NCI-H526 treated with DMSO at 0.1 percent for 48 hours (cell line): ENCODE measurements at places on chromosomes 12 and 14.

DNA sequence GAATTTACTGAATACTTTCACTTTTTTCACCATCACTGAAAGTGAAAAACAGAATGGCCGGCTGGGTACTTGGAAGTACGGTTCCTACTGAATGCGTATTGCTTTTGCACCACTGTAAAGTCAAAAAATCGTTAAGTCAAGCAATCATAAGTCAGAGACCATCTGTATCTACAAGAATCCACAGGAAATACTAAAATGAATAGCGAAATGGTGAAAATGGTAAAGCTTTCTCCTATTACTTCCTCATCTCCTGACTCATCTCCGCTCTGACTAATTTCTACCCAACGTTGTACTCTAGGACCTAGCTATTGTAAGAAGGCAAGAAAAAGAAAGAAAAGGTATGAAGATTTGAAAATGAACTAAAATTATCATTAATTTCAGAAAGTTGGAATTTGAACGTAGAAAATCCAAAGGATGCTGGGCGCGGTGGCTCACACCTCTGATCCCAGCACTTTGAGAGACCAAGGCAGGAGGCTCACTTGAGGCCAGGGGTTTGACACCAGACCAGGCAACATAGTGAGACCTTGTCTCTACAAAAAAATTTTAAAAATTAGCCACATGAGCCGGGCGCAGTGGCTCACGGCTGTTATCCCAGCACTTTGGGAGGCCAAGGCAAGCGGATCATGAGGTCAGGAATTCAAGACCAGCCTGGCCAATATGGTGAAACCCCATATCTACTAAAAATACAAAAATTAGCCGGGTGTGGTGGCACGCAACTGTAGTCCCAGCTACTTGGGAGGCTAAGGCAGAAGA, 5.3 kb upstream of the CDCA4 start:
- DNase-seq = no peak

- DNase-seq = no peak
Observed at GRCh38 chr12:120209851-120210250, 8.9 kb upstream of the RPLP0 start.

GRCh38 chr14:102848830-102849525, 71.7 kb downstream of the TRAF3 start:
- no peak for DNase-seq

DNA sequence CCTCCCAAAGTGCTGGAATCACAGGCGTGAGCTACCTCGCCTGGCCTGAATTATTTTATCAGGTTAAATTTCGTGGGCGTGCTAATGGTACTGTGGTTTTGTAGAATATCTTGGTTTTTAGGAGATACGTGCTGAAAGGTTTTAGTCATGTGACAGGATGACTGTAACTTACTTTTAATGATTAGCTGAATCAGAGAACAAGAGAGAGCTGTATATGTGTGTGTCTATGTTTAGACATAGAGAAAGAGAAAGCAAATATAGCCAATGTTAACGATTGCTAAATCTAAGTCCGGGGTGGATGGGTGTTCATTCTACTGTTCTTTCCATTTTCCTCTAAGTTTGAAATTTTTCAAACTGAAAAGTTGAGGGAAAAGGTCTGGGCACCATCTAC, 9.2 kb upstream of the PNMA1 start:
- no peak for DNase-seq
